Stimulated activated memory B cell treated with anti-CD40 and anti-IgM and Interleukin-4, amounts not matched to agents 10 μg/mL and 1 μg/mL and 100 μg/mL, for 72 hours (primary cell): ENCODE measurements at places on chromosomes 5 and 9.

- no peak for ATAC-seq
Observed at GRCh38 chr9:82498541-82499317, 510.2 kb downstream of the SPATA31D1 start.

- no peak for ATAC-seq
Observed at GRCh38 chr9:13412331-13412730, 132.8 kb upstream of the MPDZ start.

GRCh38 chr9:133950629-133951111, 41.5 kb downstream of the VAV2 start:
- ATAC-seq, result no peak

DNA sequence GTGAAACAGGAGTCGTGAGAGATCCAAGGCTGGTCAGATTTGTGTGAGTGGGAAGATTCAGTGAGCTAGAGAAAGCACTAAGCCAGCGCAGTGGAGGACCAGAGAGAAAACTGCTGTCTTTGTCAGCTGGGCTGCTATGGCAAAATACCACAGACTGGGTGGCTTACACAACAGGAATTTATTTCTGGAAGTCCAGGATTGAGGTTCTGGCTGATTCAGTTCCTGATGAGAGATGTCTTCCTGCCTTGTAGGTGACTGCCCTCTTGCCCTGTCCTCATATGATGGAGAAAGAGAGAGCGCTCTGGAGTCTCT, 24.2 kb upstream of the ANKRD33B start:
- no peak for ATAC-seq

- no peak for ATAC-seq
Observed at GRCh38 chr5:169970911-169971765, 9.2 kb downstream of the INSYN2B start.

DNA sequence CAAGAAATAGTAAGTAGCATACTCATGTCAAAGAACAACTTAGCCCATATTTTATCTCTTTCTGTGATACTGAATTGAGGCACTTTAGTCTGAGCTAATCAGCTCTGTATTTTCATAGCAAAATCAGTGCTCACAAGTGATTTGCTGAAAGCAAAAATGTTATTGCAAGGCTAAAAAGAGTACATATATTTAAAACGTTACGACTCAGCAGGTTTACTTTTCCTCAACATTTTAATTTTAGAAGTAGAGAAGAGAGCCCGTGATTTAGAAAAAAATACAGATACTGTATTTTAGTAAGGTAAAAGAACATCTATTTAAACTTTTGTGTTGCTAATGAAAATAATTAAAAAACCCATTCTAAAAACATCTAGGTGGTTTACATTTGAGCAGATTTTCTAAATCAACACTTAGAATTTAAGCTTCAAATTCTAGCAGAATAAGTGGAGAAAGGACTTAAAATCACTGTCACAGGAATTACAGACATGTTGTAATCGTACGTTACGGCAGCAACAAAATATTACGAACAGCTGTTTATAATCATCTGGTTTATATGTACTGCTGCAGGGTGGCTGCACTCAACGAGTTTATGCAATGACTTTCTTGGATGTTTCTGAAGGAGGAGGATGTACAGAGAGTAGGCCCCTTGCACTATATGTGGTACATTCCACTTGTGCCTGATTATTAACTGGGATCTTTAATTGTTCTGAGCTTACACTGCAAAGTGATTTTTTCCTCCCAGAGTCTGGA, 20.1 kb downstream of the SREK1 start:
- no peak for ATAC-seq

GRCh38 chr5:80105698-80106439, 70.7 kb downstream of the THBS4 start:
- no peak for ATAC-seq

DNA sequence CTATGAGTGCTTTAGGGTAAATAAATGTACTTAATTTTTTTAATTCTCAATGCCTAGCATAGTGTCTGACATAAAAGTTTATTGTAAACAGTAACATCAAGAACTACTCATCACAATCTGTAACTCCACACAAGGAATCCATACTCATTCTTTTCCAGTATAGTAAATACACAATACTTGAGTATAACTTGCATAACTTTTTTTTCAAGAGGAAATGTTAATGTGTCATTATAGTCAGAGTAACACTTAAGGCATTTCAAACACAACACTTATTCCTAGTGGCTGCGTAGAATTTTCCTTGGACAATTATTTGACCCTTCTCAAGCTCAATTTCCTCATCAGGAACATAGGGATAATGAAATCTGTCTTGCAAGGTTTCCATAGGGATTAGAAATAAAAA, 584.3 kb downstream of the CAAP1 start:
- no peak for ATAC-seq

GRCh38 chr9:128979111-128979510, 31.6 kb downstream of the NUP188 start:
- ATAC-seq, result no peak

DNA sequence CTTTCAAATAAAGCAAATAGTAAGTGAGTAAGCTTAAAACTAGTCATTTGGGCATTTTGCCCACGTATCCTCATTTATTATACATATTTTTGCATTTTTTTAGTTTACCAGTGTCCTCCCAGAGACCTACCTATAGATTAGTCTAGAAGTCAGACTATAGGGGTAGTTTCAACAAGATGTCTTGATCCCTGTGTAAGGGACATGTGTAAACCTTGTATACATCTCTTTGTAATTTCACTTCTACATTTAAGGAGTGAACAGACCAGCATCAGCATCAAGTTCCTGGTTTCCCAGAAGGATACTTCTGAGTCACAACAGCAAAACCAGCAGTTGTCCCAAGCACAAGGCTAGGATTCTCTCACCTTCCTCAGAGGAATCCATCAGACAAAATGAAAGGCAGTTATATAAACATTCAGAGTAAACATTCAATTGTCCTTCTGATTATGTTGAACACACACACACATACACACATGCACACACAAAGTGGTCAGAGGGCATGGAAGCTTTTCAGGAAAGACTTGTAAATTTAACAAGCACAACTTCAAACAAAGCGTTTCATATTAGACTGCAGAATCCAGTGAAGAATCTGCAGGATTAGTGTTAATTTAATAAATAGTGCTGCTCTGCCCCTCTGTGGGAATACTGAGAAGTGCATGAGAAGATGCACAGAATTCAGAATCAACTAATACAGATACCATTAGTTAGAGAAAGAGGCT, 55.4 kb downstream of the HINT1 start:
- ATAC-seq, result no peak

GRCh38 chr5:96659170-96659569, 3.0 kb upstream of the CAST start:
- ATAC-seq, result no peak

GRCh38 chr9:126511411-126511810, 102.3 kb upstream of the LMX1B start:
- no peak for ATAC-seq

GRCh38 chr9:117343427-117343826, 71.4 kb downstream of the ASTN2 start:
- ATAC-seq, result no peak

DNA sequence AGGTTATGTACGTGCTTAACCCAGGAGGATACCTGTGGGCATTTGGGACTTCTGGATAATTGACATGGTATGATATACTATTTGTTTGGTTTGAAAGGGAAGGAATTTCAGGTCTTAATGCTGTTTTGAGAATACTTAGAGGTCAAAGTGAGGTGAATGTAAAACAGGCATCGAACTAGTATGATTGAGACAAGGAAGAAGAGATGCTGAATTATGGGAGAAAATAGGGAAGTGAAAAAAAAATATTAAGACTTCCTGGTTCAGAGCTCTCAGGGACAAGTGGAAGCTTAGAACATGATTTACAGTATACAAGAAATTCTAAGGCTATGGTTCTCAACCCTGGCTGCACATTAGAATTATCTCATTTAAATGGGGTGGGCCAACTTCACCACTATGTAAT, 115.3 kb downstream of the CD180 start:
- ATAC-seq, result no peak

DNA sequence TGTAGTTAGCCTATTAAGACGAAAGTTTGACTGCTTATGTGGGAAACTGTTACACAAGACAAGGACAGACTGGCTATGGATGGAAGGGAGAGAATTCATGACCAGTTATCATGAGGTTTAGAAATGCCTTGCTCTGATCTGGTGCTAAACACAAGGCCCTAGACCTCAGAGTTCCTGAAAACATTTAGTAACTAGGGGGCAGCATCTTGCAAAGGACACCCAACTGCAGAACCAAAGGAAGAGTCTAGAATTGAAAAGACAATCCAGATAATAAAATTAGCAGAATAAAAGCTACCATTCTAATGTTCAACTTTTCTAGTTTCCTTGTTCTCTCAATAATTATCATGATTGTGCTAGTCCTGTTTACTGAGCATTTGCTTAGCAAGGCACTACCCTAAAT, 130.5 kb upstream of the GPR151 start:
- no peak for ATAC-seq

DNA sequence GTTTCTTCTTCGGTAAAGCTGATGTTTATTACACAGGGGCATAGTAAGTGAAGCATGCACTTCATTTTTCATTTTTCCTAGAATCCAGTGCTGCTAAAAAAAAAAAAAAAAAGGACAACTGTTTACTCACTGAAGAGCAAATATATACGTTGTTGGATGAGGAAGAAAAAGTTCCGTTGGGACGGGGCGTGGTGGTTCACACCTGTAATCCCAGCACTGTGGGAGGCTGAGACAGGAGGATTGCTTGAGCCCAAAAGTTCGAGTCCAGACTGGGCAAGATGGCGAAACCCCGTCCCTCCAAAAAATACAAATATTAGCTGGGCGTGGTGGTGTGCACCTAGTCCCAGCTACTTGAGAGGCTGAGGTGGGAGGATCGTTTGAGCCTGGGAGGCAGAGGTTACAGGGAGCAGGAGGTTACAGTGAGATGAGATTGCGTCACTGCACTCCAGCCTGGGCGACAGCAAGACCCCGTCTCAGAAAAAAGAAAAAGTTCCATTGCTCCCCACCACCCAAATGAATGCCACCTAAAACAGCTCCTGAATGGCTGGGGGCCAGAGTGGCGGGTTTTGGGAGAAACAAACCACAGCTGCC, 60.1 kb upstream of the GNE start:
- no peak for ATAC-seq

DNA sequence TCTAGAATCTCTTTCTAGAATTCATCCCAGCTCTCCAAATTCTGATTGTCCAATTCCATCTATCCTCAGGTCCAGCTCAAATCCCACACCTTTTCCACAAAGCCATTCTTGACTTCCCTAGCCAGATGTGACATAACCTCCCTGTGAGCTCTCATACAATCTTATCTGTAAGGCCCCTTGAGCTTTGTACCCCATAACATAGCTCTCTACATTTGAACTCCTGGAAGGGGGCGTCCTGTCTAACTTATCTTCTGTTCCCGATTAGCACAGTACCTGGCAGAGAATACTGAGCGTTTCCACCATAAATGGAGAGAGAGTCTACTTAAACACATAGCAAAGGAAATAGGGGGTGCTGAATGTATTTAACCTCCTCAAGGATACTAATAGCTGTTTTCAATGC, 251.6 kb upstream of the RGMB start:
- no peak for ATAC-seq

GRCh38 chr5:171571663-171572062, 152.2 kb downstream of the FGF18 start:
- ATAC-seq, result no peak

- no peak for ATAC-seq
Observed at GRCh38 chr9:32172256-32172655, 212.2 kb upstream of the ACO1 start.

DNA sequence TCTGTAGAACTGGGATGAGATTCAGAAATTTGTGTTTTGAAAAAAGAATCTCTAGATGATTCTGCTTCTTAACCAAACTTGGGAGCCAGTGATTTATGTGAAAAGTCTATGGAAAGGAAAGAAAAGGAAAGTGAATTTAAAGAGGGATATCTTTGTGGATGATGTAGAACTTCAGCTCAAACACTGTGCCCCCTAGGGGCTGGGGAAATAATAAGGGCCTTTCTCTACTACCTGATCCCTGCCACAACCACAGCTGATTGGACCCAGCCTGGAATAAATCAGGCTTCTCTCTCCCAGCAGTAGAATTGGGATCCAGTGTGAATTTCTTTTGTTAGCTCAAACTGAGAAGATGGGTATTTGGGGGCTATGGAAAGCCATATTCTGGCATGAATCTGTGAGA, 155.0 kb downstream of the PRELID2 start:
- ATAC-seq, result no peak

DNA sequence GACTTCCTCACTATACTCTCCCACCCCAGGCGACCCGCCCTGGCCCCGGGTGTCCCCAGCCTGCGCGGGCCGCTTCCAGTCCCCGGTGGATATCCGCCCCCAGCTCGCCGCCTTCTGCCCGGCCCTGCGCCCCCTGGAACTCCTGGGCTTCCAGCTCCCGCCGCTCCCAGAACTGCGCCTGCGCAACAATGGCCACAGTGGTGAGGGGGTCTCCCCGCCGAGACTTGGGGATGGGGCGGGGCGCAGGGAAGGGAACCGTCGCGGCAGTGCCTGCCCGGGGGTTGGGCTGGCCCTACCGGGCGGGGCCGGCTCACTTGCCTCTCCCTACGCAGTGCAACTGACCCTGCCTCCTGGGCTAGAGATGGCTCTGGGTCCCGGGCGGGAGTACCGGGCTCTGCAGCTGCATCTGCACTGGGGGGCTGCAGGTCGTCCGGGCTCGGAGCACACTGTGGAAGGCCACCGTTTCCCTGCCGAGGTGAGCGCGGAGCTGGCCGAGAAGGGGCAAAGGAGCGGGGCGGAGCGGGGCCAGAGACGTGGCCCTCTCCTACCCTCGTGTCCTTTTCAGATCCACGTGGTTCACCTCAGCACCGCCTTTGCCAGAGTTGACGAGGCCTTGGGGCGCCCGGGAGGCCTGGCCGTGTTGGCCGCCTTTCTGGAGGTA, 2.1 kb downstream of the CA9 start:
- peak; percentile 57 for ATAC-seq

DNA sequence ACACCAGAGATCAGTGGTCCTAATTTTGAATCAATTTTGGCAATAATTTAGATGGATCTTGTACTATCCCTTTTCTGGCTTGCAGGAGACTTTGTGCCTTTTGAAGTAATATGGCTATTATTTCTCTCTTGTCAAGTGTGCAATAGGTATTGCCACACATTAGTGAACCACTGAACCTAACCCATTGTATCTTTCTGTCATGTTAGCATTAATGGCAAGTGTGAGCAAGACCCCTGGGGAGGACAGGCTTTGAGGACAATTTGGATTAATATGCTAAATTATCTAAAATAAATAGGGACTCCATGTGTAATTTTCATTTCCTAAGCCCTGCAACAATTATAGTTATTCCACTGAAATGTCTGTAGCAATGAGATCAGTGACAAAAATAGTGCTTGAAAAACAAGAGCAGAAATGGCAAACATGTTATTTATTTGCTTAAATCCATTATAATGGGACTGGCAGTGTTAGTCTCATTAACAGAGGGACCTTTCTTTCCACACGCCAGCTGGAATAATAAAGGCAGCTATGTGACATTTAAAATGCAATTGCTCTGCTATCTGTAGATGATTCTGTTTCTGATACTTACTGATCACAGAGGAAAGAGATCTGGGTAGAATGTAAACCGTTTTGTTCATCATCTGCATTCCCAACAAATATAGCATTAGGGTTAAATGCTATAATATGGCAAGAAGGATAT, 753.3 kb upstream of the ZNF608 start:
- no peak for ATAC-seq
